ENCODE measurements at places on chromosomes 1 and 21. TPM values are rescaled to one million over a fixed set of nuclear protein-coding genes. Genes with fewer than 3 reads are reported as not detected.
A peak's percentile ranks its signal among the peaks of the same experiment; 100 is the strongest.

DNA sequence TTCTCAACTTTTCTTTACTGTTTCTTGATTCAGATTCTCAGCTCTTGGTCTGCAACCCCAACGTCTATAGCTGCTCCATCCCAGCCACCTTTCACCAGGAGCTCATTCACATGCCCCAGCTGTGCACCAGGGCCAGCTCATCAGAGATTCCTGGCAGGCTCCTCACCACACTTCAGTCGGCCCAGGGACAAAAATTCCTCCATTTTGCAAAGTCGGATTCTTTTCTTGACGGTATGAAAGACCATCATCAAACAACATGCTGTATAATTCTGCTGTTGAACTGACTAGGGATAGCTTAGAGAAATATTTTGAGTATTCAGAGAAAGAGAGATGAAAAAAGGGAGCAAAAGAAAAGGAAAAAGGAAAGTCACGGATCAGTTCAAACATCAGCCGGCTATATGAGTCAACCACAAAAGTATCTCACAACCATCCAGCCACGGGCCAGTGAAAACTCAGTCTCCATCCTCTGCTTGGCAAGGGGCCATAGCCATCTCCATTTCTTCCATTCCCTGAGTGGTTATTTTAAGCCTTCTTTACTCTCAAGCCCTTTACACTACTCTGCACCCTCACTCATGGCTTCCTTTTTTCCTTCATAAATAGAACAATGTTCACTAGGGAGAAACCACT is 14.1 kb downstream of the DNASE2B start:
- DNase-seq: no peak

DNA sequence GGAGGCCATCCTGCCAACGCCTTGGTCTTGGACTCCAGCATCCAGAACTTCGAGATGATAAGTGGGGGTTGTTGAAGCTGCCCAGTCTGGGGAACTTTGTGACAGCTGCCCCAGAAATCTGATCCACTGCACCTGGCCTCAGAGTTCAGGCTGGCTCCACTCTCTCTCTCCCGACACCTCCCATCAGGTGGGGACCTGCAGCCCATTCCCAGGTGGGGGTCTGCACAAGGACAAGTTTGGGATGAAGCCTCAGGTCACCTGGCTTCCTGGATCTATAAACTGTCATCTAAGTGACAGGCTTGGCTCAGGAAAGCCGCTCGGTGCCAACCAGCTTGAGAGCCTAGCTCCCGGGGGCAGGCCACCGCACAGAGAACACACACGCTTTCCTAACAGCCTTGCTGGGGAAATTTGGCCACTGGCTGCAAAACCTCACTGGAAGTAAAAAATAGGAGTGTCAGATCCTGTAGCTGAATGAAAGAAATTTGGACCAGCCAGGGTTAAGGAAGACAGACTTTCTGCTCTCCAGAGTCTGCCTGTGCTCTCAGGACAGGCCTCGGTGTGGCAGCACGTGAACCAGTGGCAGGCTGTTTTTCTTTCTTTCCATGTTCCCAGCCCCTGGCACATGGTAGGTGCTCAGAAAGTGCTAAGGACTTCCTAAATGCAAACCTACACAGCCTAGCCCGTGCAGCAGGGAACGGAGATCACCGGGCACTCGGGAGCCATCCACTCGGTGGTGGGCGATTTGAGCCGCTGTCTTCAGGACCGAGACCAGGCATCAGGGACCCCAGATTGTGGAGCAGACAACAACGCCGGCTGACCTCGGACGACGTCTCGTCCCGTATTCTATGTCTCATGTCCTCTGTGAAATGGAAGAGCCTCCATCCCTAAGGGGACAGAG is 42.6 kb upstream of the LBR start:
- no peak for DNase-seq

- DNase-seq: no peak
Measured at GRCh38 chr1:70840260-70840953, 207.2 kb downstream of the PTGER3 start.

DNA sequence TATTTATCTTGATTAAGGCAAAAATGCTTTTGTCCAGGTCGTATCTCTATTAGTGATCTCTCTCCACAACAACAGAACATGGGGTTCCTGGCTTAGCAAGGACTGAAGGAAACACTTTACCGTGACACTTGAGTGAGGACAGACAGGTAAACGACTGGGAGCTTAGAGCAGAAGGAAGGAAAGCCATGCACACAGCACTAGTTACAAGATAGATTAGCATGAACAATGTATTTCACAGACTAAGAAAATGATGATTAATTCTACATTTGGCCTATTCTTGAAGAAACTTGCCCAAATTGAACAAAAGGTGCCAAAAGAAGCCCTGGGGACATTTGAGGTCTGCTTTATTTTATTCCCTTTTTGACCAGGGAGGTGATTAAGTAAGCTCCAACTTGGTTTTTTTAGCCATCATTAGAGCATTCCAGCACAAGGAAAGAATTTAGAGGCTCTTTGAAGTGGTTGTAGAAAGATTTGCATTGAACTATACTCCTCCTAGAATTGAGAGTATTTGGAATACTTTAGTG is 248.5 kb downstream of the USP25 start:
- no peak for DNase-seq

DNA sequence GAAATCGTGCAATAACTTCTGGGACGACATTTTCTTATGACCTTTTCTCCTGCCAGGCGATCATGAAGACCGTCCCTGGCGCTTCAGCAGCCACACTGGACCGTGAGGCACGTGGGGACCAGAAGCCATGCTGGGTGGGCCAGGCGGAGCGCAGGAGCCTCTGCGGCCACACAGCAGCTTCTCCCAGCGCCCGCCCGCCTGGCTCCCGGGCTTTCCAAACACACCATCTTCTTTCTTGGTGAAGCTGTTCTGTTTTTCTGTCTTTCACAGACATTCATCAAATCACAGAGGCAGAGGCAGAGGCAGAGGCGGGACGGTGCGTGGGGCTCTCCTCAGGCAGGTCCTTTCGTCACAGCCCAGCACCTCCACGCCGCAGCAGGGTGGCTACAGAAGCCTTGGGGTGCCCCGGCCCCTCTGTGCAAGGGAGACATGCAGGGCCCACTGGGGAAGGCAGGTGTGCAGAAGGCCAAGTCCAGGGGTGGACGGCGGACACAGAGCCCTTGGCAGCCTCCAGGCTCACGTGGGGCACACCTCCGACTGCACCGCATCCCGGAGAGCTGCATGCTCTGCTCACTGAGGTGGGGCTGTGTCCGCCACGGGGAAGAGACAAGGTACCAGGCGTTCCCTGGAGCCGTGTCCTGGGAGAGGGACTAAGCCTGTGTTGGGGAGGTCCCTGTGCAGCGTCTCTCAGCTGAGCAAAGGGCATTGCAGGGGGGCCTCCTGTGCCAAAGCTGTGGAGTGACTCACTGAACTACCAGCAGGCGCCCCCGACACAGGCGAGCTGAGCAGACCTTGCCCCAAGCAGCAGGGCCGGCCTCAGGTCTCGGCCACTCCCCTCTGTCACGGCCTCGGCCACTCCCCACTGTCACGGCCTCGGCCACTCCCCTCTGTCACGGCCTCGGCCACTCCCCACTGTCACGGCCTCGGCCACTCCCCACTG is 2.6 kb upstream of the TMEM240 start:
- DNase-seq: no peak

GRCh38 chr1:64263335-64263734 is 59.9 kb downstream of the UBE2U start:
- DNase-seq: no peak

- DNase-seq: no peak
Measured at GRCh38 chr1:170284512-170284911, 138.8 kb downstream of the NTMT2 start.

GRCh38 chr1:24915816-24916602 is 14.1 kb downstream of the RUNX3 start:
- no peak for DNase-seq

GRCh38 chr21:16873176-16873575 is 639.7 kb upstream of the CXADR start:
- DNase-seq: no peak

DNA sequence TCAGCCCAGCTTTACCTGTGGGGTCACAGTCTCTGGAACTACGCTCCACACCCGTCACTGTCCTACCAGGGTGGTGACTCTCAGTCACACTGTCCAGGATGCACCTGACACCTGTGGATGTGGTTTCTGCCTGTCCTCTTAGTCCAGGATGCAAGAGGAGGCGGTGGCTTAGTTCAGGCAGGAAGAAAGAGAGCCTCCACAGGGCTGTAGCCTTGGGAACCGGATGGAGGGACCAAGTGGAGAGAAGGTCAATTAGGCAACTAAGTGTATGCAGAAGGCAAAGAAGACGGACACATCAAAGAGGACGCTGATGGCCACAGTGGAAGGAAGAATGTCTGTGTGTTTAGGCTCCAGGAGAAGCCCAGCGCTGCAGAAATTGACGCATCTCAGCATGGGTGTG is 153.9 kb upstream of the IRF2BP2 start:
- DNase-seq: no peak

The AK5 gene
- total RNA-seq: 4.6 TPM

- DNase-seq: no peak
Measured at GRCh38 chr1:111509997-111510375, 6.6 kb upstream of the ADORA3 start.

The UBE2J2 gene
- total RNA-seq: 59.2 TPM

GRCh38 chr1:25137521-25138395 is 94.5 kb downstream of the SYF2 start:
- no peak for DNase-seq

GRCh38 chr21:18129526-18129925 is 115.1 kb upstream of the CHODL start:
- DNase-seq: no peak

GRCh38 chr1:62784509-62785365 is 805 bp downstream of the ATG4C start:
- peak; percentile 44 for DNase-seq

DNA sequence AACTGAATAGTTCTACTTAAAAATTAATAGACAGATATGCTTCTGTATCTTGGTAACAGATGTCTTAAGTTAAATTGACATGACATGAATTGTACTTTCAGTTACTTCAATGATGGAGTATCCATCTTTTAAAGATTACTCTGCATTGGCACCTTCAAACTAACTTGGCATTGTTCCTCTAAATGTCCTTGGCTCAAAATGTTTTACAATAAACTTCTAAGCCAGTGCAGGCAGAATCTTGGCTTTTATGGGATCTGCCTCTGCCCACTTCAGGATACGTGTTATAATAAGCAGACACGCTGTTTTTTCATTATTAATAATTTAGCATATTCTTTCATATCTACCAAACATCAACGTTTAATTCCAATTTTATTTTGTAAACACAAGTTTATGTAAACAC is 873.4 kb upstream of the ADAMTS5 start:
- no peak for DNase-seq

The VANGL2 gene
- 0.16 TPM for total RNA-seq

GRCh38 chr1:155130272-155131006 is 2.8 kb downstream of the EFNA1 start:
- no peak for DNase-seq

The MCOLN2 gene
- 17.8 TPM for total RNA-seq

GRCh38 chr1:42258218-42258617 is 76.8 kb downstream of the FOXJ3 start:
- no peak for DNase-seq

The OVAAL gene
- total RNA-seq: not detected

The PROX1 gene
- 0.09 TPM for total RNA-seq

DNA sequence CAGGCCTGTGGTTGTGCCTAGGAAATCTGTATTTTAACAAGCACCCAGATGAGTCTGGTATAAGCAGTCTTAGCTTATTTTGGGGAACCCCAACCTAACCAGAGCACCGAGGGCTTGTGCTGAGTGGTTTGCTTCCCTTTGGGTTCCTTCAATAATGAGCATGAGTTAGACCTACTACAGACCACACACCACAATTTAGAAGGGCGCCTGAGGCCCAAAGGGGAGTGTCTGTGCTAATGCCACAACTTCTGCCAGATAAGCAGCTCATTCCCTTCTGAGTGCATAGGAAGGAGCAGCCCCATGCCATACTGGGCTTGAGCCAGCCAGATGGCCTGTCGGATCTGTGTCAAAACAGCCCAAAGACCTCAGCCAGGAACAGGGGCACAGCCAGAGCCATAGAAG is 15.4 kb upstream of the LSS start:
- DNase-seq: peak; percentile 10

GRCh38 chr1:198937231-198938031 is 298.6 kb downstream of the PTPRC start:
- DNase-seq: peak; percentile 65

DNA sequence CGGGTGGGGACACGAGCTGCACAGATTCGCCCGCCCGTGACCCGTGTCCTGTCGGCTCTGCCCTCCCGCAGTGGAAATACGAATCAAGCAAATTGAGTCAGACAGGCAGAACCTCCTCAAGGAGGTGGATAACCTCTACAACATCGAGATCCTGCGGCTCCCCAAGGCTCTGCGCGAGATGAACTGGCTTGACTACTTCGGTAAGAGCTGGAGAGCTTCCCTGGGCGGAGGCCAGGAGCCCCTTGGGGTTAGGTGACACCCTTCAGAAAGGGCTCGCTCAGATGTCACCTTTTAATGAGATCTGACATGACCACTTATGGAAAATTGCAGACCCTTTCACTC is 489 bp downstream of the CDCA8 start:
- DNase-seq: peak; percentile 46

DNA sequence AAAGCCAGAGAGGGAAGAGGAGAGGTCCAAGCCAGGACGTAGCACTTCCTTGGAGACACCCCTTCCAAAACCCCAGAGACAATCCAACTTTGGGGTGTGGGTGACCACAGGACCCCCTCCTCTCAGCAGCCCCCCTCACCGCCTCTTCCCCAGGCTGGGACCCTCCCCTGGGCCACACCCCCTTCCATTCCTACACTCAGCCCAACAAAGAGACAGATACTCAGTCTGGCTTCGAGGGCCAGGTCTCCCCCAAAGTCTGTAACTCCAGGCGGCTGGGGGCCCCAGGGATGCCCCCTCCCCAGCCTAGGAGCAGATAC is 1.4 kb downstream of the MEX3A start:
- DNase-seq: no peak

GRCh38 chr1:21668232-21668950 is 766 bp downstream of the RAP1GAP start:
- no peak for DNase-seq

The C1QC gene
- not detected for total RNA-seq

The BARHL2 gene
- not detected for total RNA-seq
